ENCODE measurements at places on chromosomes 2 and 18.

DNA sequence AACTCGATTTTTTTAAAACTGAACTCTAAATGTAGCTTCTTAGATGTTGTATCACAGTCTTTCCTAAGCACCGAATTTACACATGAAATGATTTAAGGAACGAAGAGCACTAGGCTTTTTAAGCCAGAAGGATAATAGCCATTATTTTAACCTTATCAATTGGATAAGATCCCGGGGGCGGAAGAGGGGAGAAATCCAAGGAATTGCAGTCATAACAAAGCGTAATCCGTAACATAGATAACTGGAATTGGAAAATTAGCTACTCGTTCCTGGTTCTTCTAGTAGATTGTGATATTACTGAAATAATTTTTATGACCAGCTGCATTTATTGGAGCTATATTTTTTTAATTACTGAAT lies 988 bp upstream of the KANSL1L start:
- no peak for DNase-seq

DNA sequence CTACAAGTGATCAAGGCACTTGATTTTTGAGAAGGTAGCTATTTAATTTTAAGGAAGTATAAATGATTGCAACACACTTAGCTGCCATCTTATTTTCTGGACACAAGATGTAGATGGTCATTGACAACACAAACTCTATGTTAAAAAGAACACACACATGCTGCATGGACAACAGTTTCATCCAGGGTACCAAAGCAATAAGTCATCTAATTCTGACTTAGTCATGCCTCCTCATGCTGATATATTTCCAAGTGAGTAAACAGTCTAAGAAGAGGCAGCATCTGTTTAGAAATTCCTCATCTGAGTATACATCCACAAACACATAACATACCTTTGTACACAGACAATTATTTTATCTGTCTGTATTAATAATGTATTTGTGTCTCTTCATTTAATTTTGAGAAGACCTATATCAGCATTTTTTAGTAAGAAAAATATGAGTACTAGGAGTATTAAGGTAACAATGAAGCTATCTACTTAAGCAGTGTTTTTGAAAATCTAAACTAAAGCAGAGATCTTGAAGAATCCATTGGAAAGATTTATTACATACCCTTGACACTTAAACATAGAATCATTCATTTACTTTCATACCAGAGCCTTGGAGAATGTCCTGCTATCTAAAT lies 84.9 kb downstream of the SCN1A start:
- no peak for DNase-seq

GRCh38 chr2:58378152-58378551 lies 137.0 kb upstream of the FANCL start:
- DNase-seq = no peak

DNA sequence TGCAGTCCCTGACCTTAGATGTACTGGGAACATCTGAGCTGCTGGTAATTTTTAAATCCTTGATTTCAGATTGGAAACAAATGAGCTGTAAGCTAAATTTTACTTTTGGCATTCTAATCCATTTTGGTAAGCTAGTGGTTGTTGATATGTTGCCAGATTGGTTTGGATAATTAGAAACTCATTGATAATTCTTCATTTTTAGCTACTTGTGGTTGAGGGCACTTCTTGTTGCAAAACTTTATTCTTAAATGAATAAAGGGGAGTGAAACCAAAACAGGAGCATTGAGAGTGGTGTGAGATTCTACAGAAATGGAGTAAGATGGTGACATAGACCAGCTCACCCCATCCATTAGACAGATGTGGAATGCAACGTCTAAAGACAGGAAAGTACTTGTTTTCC lies 64.5 kb downstream of the ITGB1BP1 start:
- DNase-seq = no peak

GRCh38 chr2:168278424-168278888 lies 31.1 kb upstream of the STK39 start:
- peak; percentile 84 for DNase-seq

- DNase-seq = no peak
Observed at GRCh38 chr2:36413218-36413617, 57.6 kb downstream of the CRIM1 start.

DNA sequence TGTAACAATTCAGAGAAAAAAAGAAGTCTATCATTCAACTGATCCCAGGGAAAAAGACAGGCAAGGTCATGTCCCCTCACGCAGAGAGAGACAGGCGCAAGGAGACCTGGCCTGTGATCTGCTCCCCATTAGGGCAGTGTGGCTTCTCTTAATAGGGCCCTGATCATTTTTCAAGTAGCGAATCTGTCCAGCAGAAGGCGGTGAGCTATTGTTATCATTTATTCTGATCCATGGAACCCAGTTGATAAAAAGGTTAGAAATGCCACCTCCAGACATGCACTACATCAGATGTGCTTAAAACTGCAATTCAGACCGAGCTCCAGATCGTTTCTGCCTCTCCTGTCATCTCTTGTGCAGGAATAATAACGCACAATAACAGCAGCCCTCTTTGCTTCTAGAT lies 1025.6 kb upstream of the PIK3C3 start:
- DNase-seq = no peak

- no peak for DNase-seq
Observed at GRCh38 chr18:31040686-31041270, 1.8 kb downstream of the DSC3 start.

GRCh38 chr18:75129717-75130477 lies 79.0 kb downstream of the PTGR3 start:
- no peak for DNase-seq

GRCh38 chr2:37080689-37081088 lies 3.5 kb downstream of the HEATR5B start:
- no peak for DNase-seq

DNA sequence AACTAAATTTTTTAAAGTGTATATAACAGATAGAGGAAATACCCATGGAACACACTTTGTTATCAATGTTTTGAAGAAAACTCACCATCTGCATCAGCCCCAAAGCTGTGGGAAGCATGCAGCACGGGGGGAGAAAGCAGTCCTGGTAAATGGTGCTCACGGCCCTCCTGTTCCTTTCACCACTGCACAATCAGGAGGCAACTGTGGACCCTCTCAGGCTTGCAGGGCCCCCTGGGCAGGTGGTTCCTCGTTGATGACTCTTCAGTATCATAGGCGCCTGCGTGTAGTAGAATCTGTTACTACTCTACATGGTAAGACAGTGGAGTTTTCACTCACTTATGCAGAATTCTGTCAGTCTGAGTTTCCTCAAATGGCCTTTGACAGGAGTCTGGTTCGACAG lies 4.9 kb upstream of the CNDP1 start:
- no peak for DNase-seq

DNA sequence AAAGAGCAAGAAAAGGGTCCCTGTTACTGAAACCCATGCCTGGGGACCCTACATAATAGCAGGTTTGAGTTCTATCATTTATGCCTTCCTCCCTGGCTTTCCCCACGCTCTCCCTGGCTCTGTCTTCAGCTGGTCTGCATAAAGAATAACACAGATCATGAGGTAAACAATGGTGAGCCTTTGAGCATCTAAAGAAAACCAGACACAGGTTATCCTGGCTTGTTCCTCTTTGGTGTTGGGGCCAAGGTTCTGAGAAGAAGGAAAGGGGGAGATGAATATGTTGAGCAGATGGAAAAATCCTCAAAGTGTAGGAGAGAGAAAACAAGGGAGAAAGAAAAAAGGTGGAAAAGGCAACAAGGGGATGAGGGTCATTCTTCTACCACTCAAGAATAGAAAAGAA lies 127.3 kb downstream of the CABYR start:
- DNase-seq = no peak

GRCh38 chr2:142865924-142866323 lies 11.5 kb upstream of the KYNU start:
- DNase-seq = no peak

DNA sequence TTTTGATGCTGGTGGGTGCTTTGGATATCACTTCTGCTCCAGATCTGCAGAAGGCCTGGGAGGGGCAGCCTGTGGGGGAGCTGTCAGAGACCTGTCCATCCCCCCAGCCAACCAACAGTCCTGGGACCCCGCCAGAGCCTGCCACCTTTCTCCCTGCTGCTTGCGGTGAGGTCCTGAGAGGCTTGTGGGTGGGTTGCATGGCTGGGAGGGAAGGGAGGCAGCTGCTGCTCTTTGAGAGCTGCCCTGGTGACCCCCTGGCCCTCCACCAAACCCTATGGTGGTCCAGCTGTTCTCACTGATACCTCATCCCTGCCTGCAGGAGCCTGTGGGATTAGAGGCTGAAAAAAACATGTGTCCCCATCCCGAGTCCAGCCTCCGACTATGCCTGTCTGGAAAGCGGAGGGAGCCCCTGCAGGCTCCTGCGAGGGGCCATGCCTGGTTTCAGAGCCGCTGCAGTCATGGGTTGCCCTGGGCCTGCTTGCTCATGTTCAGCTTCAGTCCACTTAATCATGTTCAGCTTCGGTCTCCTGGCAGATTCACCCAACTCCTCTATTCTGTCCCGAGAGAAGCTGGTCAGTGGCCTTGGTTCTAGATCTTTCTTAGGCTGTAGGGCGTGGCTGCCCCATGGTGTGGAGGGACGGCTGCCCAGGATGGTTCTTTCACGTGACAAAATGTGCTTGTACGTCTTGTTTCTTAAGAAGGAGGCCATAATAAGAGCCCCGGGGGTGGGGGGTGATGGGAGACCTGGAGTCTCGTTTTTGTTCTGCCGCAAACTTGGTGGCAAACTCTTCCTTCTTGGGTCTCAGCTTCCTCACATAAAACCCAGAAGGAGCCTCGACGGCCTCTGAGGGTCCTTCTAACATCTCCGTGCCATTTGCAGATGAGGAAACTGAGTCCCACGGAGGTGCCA lies 98.5 kb downstream of the CTIF start:
- no peak for DNase-seq

- DNase-seq = peak; percentile 61
Observed at GRCh38 chr2:69767034-69767433, 25.1 kb downstream of the ANXA4 start.

DNA sequence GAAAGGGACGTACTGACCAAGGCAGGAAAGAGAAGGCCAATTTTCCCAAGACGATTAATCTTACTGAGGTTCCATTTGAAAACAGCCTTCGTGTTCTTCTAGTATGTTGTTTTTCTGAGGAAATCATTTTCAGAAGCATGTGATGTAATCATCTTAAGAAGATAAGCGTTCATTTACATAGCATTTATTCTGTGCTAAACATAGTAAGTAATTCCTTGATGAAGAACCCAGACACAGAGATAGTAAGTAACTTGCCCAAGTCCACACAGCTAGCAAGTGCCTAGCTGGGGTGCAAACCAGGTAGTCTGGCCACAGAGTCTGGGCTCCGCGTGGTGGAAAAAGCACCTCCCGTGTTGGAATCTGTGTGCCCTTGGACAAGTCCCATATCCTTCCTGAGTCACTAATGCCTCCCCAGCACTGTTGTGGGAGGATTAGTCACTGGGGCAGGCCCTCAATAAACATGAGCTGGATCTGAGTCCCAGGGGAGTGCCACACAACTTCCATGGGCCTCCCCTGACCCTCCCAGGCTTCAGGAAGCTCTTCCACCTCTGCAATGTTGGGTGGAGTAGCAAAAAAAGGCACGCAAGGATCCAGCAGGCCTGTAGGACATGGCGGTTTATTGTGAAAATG lies 26.9 kb upstream of the ASAP2 start:
- peak; percentile 93 for DNase-seq

DNA sequence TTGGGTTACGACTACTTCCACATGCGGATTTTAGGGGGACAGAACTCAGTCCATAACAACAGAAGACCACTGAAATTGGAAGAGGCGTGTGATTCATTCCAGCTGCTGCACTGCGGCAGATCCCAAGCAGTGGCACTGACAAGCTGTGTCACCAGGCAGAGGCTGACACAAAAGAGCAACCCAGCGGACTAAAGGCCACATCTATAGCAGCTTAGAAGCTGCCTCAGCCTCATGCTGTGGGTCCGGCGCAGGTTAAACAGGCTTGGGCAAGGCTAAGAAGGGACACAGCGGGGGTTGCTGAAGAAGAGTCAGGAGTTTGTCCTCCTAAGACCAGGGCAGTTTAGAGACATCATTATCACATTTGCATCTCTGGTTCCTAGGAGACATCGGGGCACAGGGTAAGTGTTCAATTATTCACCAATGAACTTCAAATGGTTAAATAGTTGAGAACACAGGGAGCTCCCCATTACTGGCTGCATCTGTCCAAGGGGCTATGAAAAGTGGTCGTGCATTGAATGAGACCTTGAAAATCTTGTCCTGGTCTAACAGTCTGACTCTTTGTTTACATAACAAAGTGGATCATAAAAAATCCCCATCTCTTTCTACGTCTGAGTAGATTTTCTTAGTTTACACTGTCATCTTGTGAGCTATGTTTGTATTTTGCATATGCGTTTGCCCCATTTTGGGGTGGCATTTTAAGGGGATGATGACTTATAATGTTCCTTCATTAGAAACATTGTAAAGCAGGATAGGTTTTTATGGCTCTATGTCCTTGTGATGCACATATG lies 162.3 kb upstream of the TRIB2 start:
- no peak for DNase-seq

DNA sequence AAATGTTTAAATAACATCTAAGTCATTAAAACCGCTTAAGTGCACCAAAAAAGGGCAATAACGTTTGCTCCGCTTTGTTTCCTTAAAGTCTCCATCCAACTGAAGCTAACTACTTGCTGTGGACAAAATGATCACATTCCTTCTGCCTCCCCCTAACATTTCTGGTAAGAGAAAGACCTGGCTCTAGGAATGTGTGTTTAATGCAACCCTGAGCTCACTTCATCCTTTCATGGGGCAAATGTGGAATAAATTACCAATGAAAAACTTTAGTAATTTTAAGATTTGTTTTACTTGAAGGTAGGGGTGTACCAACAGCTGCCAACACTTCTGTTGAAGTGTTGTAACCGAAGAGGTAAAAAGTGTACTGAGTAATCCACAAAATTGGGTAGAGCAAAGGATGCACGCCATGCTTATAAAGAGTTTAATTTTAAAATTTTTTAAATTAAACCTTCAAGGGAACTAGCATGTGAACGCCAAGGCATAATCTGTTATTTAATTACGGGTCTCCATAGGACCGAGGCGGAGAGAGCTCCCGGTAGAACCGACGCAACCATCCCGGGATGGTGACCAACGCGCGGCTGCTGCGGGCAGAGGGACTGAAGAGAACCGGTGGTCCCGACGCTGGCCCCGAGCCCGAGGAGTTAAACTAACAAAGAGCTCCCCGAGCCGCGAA lies 1.1 kb downstream of the HNRNPLL start:
- DNase-seq = no peak

- DNase-seq = no peak
Observed at GRCh38 chr18:29250259-29250658, 1073.3 kb upstream of the CDH2 start.

GRCh38 chr2:200354833-200355751 lies 48.6 kb downstream of the SPATS2L start:
- no peak for DNase-seq

- no peak for DNase-seq
Observed at GRCh38 chr18:21265971-21266673, 24.1 kb downstream of the GREB1L start.

- no peak for DNase-seq
Observed at GRCh38 chr2:44668336-44668735, 273.2 kb upstream of the SIX3 start.

All from MG63 (cell line).